Right ventricle myocardium superior (tissue), 1 donor: ENCODE measurements at places on chromosomes 4 and X. TPM values are rescaled to one million over a fixed set of nuclear protein-coding genes. Genes with fewer than 3 reads are reported as not detected.

The PITX2 gene
- total RNA-seq, result not detected

The TCP11X2 gene
- total RNA-seq, result not detected

The SYTL5 gene
- not detected for total RNA-seq

The AKAP14 gene
- not detected for total RNA-seq

The WAS gene
- total RNA-seq, result 4.0 TPM

The TSPAN7 gene
- total RNA-seq, result 26.6 TPM

The BMP3 gene
- total RNA-seq, result not detected

The SLC2A9 gene
- total RNA-seq, result 8.8 TPM

The PAGE5 gene
- total RNA-seq, result not detected

The NOCT gene
- total RNA-seq, result 9.4 TPM

The CABS1 gene
- total RNA-seq, result not detected

The GAGE12E gene
- total RNA-seq, result not detected

The TMEM154 gene
- total RNA-seq, result 1.9 TPM

The ETDB gene
- not detected for total RNA-seq

The RPS6KA6 gene
- total RNA-seq, result 0.54 TPM

The EREG gene
- not detected for total RNA-seq

The CXCL11 gene
- total RNA-seq, result not detected

The FHDC1 gene
- total RNA-seq, result 0.19 TPM

The DCAF8L2 gene
- not detected for total RNA-seq

The CENPVL2 gene
- total RNA-seq, result not detected

The ARMCX4 gene
- 4.6 TPM for total RNA-seq

The TMEM165 gene
- 34.3 TPM for total RNA-seq

The ADGRA3 gene
- total RNA-seq, result 34.3 TPM

The CLDN22 gene
- total RNA-seq, result not detected

The TENT5D gene
- not detected for total RNA-seq

The ARMCX2 gene
- total RNA-seq, result 31.7 TPM

The RTL3 gene
- total RNA-seq, result 0.08 TPM

The HEPH gene
- 8.8 TPM for total RNA-seq

The PAGE2 gene
- not detected for total RNA-seq

The NEXMIF gene
- total RNA-seq, result 0.16 TPM

The CSAG1 gene
- not detected for total RNA-seq

The MAGED4 gene
- 0.35 TPM for total RNA-seq

The ENPP6 gene
- not detected for total RNA-seq

The JAKMIP1 gene
- total RNA-seq, result not detected

The FAM241A gene
- total RNA-seq, result 7.4 TPM

The MAGEA10 gene
- not detected for total RNA-seq

The LINC00632 gene
- 158 TPM for total RNA-seq

The SPON2 gene
- total RNA-seq, result 15.6 TPM

The TEX13A gene
- not detected for total RNA-seq

The MGARP gene
- 0.48 TPM for total RNA-seq

The PDZD11 gene
- total RNA-seq, result 34.6 TPM

The P2RY10 gene
- total RNA-seq, result not detected

The S100P gene
- total RNA-seq, result not detected

The LPAR4 gene
- total RNA-seq, result 0.38 TPM

The HSFX3 gene
- not detected for total RNA-seq

The DAPP1 gene
- total RNA-seq, result 0.51 TPM

The HSFX2 gene
- not detected for total RNA-seq

The IL3RA gene
- total RNA-seq, result 6.4 TPM

The PRRG3 gene
- 2.2 TPM for total RNA-seq

The MAGEA2 gene
- total RNA-seq, result not detected

The CFAP299 gene
- total RNA-seq, result not detected

The COL25A1 gene
- total RNA-seq, result 0.24 TPM

The CITED1 gene
- total RNA-seq, result not detected

The HERC5 gene
- 1.5 TPM for total RNA-seq

The GAGE1 gene
- total RNA-seq, result not detected

The MAGEE1 gene
- 2.5 TPM for total RNA-seq

The ASMT gene
- total RNA-seq, result not detected

The STARD8 gene
- 10.5 TPM for total RNA-seq

The HTRA3 gene
- 123 TPM for total RNA-seq

The NBDY gene
- total RNA-seq, result 22.3 TPM
